ENCODE measurements at places on chromosomes 11 and 22.

DNA sequence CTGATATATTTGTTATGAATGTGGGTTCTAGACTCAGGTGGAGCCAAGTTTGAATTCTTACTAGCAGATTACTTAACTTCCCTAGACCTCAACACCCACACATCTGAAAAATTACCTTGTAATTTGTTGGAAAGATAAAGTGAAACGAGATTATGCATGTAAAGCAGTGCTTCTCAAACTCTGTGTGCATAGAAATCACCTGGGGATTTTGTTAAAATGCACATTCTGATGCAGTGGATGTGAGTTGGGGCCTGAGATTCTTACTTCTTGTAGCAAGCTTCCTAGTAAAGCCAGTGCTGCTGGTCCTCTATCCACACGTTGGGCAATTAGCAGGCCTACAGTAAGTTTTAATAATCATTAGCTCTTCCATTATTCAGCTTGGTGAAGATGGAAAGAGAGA lies 15.1 kb upstream of the CEP295 start:
- no peak for DNase-seq

DNA sequence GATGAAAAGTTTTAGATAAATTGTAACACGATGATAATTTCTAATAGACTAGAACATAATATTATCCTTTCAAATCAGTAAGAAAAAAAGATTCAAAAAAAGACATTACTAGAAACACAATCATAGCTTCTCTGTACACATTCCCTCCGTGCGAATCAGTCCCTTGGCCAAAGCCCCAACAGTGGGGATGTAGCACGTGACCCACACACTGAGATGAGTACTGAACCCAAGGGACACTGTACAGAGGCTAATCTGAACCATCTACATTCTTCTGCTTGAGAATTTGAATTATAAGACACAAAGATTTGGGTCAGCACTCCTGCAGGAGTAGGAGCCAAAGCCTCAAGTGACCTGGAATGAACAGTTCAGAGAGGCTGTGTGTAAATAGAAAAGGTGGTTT lies 353.7 kb downstream of the INSC start:
- DNase-seq: no peak

- DNase-seq: no peak
Measured at GRCh38 chr22:50605002-50605612, 4.5 kb downstream of the MAPK8IP2 start.

- no peak for DNase-seq
Measured at GRCh38 chr11:64292460-64293254, 1.6 kb downstream of the KCNK4 start.

DNA sequence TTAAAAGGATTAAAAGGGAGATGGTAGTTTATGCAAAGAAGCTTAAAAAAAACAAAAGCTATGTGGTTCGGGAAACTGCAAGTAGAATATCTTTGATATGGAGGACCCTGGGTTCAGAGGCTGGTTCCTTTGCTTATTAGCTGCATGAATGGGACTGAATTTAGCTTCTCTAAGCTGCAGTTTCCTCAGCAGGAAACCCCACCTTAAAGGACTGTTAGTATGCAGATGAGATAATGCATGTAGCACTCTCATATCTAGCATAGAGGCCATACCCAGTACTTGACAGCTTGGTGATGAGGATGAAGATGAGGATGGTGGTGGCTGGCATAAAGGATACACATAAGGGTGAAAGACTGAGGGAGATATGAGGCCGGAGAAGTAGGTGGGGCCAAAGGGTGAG lies 134.6 kb downstream of the RRAS2 start:
- no peak for DNase-seq

GRCh38 chr11:60703374-60703773 lies 4.0 kb downstream of the MS4A8 start:
- DNase-seq: no peak

DNA sequence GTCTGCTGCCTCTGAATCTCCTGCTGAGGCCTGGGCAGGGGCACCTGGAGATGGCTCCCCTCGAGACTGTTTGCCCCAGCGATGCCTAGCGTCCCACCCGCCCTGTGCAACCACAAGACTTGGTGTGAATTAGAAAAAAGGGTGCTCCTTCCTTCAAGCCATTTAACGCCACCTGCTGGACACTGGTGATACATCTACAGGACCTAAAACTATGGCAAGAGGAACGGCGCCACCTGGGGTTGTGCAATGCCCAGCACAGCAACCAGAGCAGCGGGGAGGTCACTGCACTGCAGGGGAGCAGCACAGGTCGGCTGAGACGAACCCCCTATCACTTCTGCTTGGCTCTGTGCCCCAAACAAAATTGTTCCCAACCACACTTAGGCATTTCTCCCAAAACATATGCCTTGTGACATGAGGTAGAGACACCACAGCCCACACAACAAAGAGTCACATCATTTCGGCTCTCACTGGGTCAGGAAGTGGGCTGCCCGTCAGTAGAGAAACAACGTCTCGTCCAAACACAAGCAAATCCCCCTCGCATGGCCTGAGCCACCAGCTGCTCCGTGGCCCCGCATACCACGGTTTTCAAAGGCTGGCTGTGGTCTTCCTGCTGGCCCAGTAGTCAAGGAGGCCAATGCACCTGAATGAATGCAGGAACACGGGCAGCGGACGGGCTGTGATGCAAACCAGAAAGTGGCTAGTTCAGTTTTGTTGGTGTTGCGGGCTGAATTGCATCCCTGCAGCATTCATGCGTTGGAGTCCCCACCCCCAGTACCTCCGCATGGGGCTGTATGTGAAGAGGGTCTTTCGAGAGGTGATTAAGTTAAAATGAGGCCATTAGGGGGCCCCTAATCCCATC lies 171.9 kb downstream of the SHANK2 start:
- no peak for DNase-seq

DNA sequence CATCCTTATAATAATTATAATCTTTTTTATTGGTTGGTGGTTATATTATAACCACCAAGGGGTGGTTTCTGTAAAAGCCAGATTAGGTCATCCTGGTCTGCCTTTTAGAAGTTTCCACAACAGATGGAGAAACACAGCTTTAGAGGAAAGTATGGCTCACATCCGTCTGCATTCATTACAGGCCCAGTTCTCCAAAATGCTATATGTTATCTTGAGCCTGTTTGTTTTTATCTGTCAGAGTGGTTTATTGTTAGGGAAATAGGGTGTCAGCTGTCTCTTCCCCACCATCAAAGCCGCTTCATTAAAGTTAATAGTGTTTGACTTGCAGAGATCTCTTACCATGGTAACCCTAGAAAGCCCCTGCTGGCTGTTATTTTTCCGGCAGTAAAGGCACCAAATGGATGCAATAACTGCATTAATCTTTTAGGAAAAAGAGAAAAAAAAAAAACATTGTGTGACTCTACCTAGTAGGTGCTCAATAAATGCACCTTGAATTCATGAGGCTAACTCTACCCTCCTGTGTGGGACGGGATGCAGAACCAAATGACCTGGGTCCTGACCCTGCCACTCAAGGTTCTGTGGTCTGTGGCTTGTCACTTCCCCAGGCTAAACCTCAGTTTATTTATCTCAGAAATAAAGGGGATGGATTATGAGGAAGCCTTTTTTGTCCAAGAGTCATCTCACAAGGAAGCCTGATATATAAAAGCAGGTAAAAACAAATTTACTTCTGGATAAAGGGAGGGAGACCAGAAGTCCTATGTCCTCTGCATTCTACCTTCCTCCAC lies 118.3 kb downstream of the WT1 start:
- no peak for DNase-seq

- no peak for DNase-seq
Measured at GRCh38 chr11:131422496-131422895, 52.1 kb downstream of the NTM start.

GRCh38 chr11:118017111-118017510 lies 30.9 kb downstream of the IL10RA start:
- no peak for DNase-seq

DNA sequence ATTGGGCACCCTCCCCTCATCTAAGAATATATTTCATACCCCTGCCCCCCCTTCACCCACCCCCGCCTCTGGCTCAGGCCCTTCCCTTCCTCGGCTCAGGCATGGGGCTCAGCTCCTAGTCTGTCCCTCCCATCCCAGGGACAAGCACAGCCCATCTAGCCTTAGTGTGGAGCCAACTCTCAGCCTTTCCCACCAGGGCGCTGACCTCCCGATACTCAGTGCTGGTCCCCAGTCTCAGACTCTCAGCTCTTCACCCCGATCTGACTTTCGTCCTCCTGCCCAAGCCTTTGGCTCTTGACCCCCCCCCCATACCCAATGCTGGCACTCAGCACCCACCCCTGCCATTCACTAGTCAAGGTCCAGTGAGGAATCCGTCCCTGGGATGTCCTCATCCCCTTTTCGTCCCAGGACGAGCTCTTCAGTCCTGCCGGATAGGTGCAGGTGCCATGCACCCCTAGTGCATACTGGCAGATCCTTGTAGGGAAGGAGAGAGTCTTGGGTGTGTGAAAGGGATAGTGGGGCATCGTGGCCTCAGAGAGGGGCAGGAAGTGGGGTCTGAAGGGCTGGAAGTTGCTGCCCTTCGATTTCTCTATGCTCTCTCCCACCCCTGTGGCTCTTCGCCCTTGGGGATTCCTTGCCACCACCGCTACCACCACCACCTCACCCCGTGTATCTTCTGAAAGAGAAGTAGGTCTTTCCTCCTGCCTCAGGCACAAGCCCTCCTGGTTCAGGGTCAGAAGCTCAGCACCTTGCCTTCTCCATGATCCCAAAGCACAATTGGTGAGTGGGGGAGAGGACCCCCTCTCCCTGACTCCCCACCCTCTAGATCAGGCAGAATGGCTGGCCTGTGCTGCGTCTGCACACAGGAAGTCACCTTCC lies 2.4 kb downstream of the TPBGL start:
- DNase-seq: no peak

DNA sequence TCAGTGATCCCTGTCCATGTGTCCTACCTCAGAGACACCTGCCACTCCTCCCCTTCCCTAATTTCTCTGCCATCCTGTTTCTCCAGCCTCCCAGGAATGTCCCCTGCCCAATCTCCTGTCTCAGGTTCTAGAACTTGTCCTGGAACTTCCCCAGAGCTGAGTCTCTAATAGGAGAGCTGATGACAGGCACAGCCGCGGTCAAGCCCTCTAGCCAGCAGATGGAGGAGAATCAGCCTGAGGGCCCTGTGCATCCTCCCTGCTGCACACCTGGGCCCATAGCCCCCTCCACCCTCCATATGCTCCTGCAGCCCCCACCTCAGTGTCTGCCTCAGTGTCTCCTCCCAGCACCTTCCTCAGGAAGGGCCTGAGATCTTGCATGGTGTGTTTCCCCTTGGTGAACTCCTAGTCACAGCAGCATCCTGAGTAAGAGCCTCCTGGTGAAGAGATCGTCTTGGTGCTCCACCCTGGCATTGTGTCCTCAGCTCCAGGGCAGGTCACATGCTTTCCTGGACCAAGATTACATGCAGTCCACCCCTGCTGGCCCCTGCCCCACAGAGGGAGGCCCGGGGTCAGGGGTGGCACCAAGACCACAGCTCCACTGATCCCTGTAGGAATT lies 43.9 kb upstream of the VPREB1 start:
- no peak for DNase-seq

- no peak for DNase-seq
Measured at GRCh38 chr11:83726316-83726715, 440.1 kb upstream of the CCDC90B start.

DNA sequence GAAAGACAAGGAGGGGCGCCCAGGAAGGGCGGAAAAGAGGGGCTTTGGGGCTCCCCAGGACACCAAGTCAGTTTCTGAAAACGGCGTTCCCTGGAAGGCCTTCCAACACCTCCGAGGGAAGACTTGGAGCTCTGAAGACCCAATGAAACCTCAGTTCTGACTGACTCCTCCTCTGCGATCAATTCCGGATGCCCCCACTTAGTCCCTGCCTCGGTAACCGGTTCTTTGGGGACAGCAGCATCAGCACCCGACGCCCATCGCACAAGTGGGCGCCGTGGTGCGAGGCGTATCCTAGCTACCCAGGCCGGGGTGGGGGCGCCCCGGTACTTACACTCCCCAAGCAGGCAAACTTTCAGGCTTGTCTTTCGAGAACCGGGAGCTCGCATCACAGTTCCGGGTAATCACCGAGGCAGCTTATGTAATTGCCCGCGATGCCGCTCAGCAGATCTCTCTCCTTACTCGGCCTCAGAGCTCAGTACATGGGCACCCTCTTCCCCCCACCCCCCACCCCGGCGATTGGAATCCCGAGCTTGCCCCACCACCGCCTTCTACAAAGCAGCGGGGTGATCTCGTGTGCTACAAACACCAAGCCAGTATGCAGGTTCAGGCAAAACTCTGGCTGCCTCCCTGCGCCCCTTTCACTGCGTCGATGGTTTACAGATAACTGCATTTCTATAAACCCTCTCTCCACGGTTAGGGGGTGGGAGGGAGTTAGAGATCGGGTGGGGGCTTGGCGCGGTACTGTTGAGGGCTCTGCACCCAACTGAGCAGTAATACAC lies 2.0 kb downstream of the TENM4 start:
- DNase-seq: no peak

GRCh38 chr11:132718711-132719671 lies 813.3 kb downstream of the OPCML start:
- no peak for DNase-seq

DNA sequence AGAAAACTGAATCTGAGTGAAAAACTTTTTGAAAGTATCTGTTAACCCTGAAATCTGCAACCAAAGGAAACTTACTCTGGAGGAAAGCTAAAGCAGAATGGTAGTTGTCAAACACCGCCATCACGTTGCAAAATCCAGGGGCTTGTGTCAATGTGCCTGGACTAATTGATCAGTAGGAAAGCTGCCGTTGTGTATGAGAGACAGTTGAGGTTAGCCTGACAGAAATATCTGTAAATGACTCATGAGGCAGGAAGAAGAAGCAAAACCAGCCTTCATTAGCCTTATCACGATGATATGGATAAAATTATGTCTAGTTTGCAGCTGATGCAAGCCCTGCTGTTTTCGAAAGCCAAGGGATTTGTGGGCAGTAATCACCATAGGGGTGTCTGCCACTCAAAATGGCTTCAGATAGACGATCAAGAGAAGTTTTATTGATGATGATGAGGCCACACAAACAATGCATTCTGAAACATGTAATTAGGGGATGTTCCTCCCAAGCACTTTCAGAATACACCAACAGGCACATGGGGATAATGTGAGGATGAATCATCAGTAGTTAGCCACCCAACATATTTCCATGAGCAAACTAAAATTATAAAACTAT lies 8.9 kb downstream of the SCGB1A1 start:
- DNase-seq: no peak

DNA sequence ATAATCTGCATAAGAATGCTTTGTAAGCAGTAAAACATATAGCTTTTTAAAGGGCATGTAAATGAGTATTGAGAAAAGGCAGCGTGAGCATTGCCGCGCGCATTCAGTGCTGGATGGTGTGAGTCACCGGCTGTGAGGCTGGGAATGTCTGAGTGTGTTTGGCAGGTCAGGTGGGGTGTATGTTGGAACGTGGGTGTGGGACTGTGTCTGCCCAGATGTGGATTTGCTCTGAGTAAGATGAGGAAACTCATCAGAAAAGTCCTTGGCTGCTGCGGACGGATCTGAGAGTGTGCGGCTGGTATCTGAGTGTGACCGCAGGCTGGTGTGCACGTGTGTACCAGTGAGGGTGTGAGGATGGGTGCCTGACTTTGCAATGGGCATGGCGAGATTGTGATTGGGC lies 66.2 kb upstream of the NECTIN1 start:
- DNase-seq: no peak

- no peak for DNase-seq
Measured at GRCh38 chr11:16690086-16690485, 48.4 kb upstream of the C11orf58 start.

- DNase-seq: no peak
Measured at GRCh38 chr22:30332551-30332950, 5.8 kb upstream of the TBC1D10A start.

GRCh38 chr22:41541484-41541883 lies 2.8 kb downstream of the POLR3H start:
- DNase-seq: no peak

GRCh38 chr11:32326522-32326921 lies 108.8 kb downstream of the WT1 start:
- DNase-seq: no peak
